ENCODE measurements at places on chromosomes 7 and 10.

GRCh38 chr10:62017491-62017870, 116.0 kb downstream of the ARID5B start:
- DNase-seq: no peak

GRCh38 chr10:103273041-103273441, 3.9 kb upstream of the INA start:
- no peak for DNase-seq

DNA sequence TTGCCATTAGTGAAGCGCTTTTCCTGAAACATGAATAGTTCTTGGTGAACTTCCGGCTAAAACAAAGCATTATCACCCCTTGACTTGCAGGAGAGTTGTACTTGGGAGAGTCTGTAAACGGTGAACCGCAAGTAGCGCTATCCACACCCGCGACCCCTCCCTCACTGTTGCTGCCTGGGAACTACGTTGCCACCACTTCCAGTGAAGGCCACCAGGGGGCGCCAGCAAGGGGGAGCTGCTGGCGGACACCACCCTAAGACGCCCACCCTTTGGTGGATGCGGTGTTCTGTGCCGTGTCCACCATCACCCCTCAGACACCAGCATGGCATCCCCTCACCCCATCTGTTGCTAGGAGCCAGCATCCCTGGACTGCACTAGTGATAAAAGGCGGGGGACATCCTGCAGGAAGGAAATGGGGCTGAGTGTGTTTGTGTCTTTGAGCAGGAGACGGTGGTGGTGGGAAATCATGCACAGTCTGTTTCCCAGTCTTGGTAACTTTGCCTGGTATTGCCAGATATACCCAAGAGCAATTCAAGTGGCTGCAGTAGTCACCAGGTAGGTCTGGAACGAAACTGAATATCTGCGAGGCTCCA, 298.2 kb downstream of the FRMD4A start:
- peak; percentile 11 for DNase-seq

GRCh38 chr7:51082096-51082840, 234.3 kb downstream of the COBL start:
- DNase-seq: no peak

DNA sequence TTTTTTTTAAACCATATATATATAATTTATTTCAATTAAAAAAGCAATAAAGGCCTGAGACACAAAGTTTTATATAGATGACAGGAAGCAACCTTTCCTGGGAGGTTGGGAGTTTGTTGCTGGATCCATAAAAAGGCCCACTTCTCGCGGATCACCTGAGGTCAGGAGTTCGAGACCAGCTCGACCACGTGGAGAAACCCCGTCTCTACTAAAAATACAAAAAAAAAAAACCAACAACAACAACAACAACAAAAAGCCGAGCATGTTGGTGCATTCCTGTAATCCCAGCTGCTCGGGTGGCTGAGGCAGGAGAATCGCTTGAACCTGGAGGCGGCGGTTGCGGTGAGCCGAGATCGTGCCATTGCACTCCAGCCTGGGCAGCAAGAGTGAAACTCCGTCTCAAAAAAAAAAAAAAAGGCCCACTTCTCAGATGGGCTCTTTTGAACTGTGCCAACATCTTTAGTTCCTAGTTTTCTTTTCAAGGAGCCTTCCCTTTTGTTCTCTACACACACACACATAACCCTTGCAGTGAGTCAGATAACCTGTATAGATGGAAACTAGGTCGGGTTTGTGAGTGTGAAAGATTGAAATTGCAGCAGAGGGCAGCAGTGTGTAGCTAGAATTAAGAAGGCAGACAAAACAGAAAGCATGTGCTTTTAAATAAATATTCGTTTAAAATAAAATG, 1.2 kb upstream of the SMNDC1 start:
- DNase-seq: no peak

DNA sequence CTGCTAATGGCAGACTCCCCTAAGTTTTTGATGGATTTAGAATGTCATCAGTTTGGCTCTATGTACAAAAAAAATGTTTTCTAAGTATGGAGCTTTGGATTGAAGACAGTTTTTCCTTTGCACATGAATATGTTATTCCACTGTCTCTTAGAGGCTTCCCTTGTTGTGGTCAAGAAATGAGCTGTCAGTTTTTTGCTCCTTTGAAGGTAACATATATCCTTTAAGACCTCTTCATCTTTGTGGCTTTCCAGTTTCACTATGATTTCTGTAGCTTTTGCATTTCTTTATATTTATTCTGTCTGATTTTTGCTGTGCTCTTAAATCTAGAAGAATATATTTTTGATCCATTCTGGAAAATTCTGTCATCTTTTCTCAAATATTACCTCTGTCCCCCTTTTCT, 15.8 kb upstream of the ODAD2 start:
- no peak for DNase-seq

DNA sequence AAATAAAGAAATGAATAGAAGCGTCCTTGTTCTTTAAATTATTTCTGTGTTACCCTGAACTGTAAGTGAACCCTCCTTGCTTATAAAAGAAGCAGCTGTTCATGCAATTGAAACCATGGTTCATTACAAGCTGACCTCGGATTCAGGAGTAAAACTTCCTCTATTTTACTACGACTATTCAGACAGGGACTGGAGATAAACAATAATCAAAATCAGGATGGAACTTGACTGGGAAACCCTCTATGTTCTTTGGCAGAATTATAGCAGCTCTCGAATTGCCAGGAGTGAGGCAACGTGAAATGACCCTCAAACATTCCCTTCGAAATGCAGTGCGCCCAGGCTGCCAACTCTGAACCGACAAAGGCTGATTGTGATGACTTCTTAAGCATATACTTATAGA, 172.1 kb downstream of the CYP26A1 start:
- DNase-seq: no peak

- DNase-seq: no peak
These were observed 288.4 kb upstream of the LRRTM3 start for GRCh38 chr10:66637273-66638036.
